Mucosa of gallbladder (tissue), 1 donor: ENCODE measurements at places on chromosomes 6 and 20. TPM values are rescaled to one million over a fixed set of nuclear protein-coding genes. Genes with fewer than 3 reads are reported as not detected.

- DNase-seq: no peak
Observed at GRCh38 chr6:166109608-166110007, 58.0 kb downstream of the TBXT start.

DNA sequence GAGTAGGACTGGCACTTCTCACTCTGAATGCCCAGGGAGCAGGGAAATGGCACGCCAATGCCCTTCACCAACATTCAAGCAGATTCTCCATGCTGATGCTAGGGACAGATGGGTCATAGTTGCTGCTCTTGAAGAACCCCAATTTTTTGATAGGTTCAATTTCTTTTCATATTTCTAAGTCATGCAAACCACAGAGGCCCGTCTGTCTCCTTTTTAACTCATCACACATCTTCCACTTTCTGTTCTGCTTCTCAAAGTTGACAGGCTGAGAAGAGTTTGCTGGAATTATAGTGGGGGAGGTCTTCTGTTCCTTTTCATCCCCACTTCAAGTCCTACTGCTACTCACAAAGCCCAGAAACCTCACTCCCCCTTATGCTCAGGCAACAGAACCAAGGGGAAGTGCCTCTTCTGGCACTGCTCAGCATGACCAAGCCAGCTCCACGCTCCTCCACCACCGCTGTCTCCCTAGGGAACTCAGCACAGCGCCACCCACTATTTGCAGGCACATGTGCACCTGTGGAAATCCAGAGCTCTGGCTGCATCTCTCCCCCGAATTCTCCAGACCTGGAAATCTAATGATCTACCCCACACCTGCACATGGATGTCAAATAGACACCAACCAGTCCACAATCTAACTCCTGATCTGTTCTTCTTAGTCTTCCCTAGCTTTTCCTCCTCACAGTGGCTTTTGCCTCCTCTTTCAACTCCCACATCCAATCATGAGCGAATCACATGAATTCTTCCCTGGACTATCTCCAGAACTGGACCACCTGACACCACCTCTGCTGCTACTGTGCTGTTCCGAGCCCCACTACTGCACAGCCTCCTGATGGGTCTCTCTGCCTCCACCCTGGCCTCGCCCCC lies 10.7 kb downstream of the ZBTB24 start:
- no peak for DNase-seq

- DNase-seq: peak; percentile 65
Observed at GRCh38 chr6:117449549-117450439, 24.1 kb upstream of the ROS1 start.

- no peak for DNase-seq
Observed at GRCh38 chr6:13679996-13680395, 31.6 kb downstream of the RANBP9 start.

DNA sequence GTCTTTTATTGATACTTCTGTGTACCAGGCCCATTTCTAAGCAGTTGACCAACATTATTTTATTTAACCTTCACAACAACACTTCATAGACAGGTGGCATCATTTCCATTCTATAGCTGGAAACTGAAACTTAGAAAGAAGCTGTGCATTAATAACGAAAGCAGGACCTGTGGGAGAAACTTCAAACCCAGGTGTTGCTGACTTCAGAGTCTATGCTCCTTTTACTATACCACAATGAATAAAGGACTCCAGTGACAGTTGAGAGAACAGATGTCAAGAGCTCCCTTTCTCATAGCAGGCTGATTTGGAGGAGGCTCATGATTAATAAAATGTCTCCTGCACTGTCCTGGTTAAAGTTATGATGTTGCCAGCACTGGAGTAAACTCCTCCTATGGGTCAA lies 56.6 kb upstream of the POU3F2 start:
- no peak for DNase-seq

- DNase-seq: no peak
Observed at GRCh38 chr6:108585921-108586536, 25.3 kb downstream of the FOXO3 start.

DNA sequence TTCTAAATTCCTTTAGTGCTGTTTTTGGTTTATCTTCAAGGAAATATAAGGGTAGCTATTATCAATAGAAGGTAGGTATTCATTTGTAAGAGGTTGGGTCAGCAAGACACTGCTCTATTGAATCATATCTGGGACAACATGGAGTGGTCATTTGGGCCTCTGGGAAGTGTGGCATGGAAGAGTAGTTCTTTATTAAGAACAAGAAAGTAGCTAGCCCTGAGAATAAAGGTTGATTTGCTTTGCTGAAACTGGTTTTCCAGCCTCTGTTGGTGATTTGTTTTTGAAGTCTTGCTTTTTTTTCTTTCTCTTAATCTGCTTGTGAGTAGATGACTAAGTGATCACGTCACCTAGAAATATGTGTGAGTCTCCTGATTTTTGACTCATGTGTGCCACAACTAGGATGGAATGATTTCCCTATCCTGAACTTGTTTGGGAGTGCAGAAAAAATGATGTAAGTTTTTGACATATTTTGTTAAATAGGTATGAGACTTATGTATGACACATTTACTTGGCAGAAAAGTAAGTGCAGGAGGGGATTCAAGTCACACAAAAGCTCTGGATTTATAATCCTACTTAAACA lies 381.8 kb downstream of the CENPW start:
- DNase-seq: no peak

- no peak for DNase-seq
Observed at GRCh38 chr6:19035461-19036195, 648.5 kb downstream of the RNF144B start.

DNA sequence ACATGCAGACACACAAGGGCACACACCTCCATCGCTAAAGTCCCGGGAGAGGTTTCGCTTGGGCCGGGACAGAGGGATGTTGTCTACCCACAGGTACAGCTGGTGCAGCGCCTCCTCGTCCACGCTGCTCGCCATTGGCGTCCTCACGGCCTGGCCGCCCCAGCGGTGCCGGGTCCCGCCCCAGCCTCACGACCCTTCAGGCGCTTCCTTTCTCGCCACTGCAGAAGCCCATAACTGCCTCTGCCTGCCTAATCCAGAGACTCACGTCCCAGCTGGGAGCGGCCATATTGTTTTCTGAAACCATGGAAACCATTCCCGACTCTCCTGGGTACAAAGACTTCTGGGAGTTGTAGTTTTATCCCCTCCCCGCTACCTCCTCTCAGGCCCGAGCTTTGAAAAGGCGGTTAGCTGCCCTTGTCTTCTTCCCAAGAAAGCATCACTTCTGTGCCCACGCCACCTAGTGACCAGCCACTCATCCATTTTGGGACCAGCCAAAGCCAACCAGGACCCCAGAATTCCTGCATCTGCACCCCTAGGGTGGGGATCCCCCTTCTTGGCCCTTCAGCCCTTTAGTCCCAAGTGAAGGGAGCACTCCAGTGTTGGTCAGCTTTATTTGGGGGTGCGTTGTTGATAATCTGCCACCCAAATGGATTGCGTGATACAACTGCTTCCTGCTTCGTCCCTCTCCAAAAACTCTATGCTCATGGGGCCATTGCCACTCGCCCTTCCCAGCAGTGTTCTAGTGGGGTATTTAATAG lies at the start of gene SPEF1:
Gene SPEF1, minus strand, starts transcription at position 296 of the 758 bp plus-strand sequence. Its CDS starts 161 bp downstream, at position 135.
- DNase-seq: peak; percentile 89

- DNase-seq: peak; percentile 89
Observed at GRCh38 chr20:3045816-3046676, at the start of gene MRPS26. Gene MRPS26, plus strand, starts transcription at chr20:3046052. Its CDS starts 17 bp downstream, at chr20:3046069.

DNA sequence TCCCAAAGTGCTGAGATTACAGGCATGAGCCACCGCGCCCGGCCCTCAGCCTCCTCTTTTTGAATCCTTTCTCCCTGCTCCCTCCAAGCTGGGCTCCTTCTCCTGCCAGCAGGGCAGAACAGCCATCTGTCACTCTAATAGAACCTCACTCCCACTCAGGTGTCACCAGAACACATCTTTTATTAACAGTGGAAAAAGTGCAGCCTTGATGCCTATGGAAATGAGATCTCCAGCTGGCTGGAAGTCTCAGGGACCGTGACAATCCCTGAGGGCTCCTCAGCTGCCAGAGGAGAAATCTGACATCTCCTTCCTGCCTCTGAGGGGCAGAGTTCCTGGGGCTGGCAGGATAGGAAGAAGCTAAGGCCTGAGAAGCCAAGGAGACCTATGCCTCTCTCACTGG lies 28.0 kb downstream of the TMC2 start:
- DNase-seq: no peak

GRCh38 chr6:148193063-148193680 lies 149.5 kb upstream of the SASH1 start:
- peak; percentile 60 for DNase-seq

GRCh38 chr6:52108128-52108527 lies 20.7 kb upstream of the PKHD1 start:
- DNase-seq: no peak

GRCh38 chr6:105601541-105602236 lies 198.8 kb upstream of the PREP start:
- DNase-seq: peak; percentile 66

DNA sequence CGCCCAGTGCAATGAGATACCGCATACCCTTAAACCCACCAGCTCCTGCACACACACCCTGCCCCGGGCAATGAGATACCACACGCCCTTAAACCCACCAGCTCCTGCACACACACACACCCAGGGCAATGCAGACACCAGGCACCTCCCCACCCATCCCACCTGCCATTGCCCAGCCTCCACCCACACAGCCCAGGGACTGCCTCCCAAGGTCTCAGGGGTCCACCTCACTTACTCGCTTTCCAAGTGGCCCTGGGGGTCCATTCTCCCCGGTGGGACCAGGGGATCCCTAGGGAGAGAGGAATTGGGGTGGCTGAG lies 24.0 kb downstream of the COL11A2 start:
- no peak for DNase-seq

GRCh38 chr6:44942201-44942600 lies 385.9 kb upstream of the RUNX2 start:
- DNase-seq: no peak

GRCh38 chr20:4681991-4682401 lies 39.7 kb upstream of the PRND start:
- DNase-seq: no peak

- no peak for DNase-seq
Observed at GRCh38 chr6:81909162-81909561, 156.7 kb upstream of the TENT5A start.

DNA sequence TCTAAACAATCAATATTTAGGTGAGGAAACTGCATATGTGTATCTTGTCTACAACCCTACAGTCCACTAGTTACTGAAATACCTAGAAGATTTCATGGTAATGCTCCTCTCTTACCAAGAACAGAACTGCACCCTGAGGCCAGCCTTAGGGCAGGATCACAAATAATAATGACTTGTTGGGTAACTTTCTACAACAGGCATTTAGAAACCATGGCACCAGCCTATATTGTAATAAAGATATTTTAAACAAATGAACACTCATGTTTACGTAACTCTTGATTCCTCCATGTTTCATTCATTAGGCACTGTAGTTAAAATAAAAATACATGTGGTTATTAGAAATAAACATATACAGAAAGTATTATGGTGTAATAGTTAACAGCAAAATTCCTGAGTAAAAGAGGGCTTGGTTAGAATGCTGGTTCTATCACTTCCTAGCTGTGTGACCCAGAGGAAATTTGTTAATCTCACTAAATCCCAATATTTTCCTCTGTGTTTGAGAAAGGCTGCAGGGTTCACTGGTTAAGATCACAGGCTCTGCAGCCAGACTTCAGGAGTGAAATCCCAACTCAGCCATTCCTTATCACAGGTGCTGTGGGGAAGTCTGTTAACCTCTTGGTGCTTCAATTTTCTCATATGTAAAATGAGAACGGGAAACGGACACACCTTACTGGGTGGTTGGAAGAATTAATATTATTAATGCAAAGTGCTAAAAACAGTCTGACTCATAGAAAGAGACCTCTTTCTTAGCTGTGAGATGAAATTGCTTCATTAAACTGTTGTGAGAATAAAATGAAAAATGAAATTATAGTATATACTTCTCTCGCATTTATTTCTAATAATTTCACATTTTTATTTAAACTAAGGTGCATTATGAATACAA lies 8.5 kb downstream of the HMGN3 start:
- no peak for DNase-seq

The RBBP8NL gene
- 6.2 TPM for total RNA-seq

The SAMD10 gene
- total RNA-seq: 12.7 TPM

The TMEM244 gene
- total RNA-seq: not detected

The DEFB118 gene
- not detected for total RNA-seq

The DDO gene
- 5.6 TPM for total RNA-seq

The BAG2 gene
- total RNA-seq: 19.9 TPM

The PROKR2 gene
- not detected for total RNA-seq

The NEDD9 gene
- 18.1 TPM for total RNA-seq

The CD93 gene
- total RNA-seq: 38.4 TPM
